Inflammatory macrophage treated with lipopolysaccharide for 1 hour (primary cell): ENCODE measurements at places on chromosomes 11 and 22.

DNA sequence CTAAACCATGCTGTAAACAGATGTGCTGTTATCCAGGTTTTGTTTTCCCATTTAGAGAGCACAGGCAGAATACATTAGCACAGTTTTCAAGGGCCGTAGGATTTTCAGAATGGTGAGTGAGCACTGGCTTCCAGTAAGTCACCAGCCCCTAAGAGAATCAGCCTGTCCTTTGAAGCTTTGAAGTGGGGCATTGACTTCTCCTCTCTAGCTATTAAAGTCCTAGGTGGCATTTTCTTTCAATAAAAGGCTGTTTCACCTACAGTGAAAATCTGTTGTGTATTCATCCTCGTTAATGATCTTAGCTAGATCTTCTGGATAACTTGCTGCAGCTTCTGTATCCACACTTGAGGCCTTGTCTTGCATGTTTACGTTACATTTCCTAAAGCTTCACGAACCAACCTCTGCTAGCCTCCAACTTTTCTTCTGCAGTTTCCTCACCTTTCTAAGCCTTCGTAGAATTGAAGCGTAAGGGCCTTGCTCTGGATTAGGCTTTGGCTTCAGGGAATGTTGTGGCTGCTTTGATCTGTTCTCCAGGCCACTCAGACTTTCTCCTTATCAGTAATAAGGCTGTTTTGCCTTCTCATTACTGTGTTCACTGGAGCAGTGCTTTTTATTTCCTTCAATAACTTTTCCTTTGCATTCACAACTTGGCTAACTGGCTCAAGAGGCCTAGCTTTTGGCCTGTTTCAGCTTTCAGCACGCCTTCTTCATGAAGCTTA is 15.5 kb downstream of the CECR2 start:
- no peak for DNase-seq

DNA sequence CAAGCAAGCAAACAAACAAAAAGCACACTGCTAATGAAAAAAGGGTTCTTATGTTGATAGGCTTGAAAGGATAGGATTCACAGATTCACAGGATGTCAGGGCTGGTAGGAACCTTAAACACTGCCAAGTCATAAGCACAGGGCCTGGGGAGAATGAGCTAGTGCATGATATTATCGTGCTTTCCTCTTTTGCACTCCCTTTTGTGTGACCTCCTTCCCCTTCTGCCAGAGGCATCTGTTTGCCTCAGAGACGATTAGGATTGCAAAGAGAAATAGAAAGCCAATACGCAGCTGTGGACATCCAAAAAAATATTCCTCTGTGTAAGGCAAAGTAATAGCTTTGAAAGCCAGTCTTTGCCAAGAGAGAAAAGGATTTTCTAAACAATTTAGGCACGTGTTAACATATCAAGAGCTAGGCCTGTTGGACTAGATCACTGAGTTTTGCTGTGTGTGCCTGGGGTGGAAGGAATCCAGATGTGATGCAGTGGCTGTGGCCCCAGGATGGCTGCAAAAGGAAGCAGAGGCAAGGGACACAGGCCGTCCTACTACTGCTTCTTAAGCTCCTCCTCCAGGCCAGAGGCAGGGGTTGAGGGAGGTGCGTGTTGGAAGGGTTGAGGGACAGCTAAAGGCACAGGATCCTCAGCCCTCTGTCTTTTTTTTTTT is 30.6 kb downstream of the MCHR1 start:
- peak; percentile 32 for DNase-seq

GRCh38 chr22:30602049-30602448 is 4.9 kb upstream of the TCN2 start:
- DNase-seq = no peak

DNA sequence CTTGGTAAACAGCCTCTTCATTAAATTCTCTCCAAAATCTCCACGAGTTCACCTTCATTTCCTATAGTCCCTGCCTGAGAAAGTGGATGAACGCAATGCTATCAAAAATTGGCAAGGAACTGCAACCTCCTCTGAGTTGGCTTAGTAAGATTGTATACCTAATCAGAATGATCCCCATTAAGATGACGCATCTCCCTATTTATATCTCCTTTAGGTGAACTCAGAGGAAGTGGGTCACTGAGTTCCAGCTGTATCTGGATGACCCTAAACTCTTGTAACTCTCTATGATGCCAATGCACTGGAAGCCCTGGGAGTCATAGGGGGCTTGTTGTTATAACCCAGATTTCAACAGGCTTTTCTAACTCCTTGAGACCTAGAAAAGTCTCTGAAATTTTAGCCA is 48.2 kb downstream of the OR10A6 start:
- no peak for DNase-seq

DNA sequence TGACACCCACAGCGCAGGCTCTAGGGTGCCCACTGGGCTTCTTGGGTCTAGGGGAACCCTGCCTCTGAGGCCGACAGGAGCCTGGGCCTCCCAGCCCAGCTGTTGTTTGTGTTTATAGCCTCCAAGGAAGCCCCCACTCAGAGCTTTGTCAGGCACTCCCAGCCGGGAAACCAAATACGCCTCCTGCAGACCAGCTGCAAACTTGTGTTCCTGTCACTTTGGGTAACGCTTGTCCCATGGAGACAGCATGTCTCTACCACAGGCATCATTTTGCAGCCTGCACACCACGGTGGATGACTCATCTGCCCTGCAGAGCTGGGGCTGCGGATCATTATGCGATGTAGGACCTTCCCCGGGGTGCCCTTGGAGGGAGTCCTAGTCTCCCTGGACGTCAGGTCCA is 40.6 kb upstream of the CRYBB3 start:
- no peak for DNase-seq

GRCh38 chr11:96863520-96863919 is 473.7 kb downstream of the JRKL start:
- no peak for DNase-seq

- DNase-seq = peak; percentile 3
Measured at GRCh38 chr11:112734207-112734606, 227.0 kb upstream of the NCAM1 start.

DNA sequence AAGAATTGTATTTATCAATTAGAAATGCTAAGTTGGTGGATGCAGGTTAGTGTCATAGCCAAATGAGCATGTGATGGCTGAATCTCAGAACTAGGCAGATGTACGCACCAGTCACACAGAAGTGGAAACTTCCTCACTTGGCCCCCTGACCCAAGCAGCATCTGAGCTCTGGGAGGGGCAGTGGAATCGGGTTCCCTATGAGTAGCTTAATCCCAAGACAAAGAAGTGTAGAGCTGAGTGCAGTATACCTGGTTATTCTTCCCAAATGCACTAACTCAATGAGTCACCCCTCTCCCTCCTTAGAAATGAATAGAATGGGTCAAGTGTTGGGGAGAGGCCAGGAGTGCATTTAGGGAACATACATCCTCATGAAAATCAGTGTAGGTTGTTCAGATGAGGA is 224.6 kb downstream of the FAT3 start:
- DNase-seq = no peak

DNA sequence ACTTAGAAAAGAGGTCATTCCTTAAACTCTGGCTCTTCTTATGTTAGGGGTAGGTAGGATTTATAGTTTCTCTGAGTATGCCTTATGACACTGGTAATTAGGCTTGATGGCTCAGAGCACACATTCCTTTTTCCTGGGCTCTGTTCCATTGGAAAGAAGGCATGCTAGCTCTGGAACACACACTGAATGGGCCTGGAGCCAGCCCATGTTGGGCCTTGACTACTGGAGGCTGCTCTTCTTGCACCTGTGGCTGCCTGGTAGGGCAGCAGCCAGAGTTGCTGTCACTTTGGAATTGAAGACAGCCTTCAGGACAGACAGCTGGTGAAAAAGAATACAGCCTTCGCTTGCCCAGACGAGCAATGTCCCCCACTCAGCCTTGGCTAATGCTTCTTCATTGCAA is 18.2 kb downstream of the MCAM start:
- DNase-seq = no peak

GRCh38 chr11:62344210-62344609 is 7.0 kb downstream of the ASRGL1 start:
- DNase-seq = peak; percentile 82

- peak; percentile 47 for DNase-seq
Measured at GRCh38 chr11:6237266-6237665, 1.6 kb upstream of the CNGA4 start.

DNA sequence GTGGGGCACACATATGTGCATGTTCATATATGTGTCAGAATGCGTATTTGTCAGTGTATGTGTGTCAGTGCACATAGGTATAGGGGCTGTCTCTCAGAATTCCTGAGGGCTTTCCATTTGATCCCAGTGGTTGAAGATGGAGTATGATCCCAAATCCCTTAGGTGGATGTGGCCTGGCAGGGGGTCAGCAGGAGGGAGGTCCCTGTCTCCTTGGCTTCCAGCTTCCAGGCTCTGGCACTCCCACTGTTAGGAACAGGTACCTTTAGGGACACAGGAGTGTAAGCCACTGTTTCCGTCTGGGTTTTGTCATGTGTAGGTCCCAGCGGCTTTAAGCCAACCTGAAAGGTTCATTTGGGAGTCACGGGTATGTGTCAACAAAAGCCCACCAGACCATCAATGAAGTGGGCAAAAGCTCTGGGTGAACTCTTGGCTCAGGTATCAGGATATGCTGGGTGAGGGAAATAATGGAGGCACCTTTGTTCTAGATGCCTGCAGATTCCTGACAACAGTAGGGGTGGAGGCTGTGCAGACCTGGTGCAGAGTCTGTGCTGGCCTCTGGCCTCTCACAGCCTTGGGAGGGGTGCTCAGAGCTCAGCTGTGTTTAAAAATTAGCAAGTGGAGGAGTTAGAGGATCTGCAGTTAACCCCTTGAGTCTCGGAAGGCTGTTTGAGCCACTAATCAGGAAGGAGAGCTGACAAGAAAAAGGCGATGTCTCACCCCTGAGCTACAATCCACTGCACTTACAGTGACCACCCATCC is 9.0 kb downstream of the KCNQ1OT1 start:
- no peak for DNase-seq

- no peak for DNase-seq
Measured at GRCh38 chr11:126723665-126724045, 276.9 kb downstream of the KIRREL3 start.

- no peak for DNase-seq
Measured at GRCh38 chr22:49649166-49650068, 178.3 kb downstream of the BRD1 start.

DNA sequence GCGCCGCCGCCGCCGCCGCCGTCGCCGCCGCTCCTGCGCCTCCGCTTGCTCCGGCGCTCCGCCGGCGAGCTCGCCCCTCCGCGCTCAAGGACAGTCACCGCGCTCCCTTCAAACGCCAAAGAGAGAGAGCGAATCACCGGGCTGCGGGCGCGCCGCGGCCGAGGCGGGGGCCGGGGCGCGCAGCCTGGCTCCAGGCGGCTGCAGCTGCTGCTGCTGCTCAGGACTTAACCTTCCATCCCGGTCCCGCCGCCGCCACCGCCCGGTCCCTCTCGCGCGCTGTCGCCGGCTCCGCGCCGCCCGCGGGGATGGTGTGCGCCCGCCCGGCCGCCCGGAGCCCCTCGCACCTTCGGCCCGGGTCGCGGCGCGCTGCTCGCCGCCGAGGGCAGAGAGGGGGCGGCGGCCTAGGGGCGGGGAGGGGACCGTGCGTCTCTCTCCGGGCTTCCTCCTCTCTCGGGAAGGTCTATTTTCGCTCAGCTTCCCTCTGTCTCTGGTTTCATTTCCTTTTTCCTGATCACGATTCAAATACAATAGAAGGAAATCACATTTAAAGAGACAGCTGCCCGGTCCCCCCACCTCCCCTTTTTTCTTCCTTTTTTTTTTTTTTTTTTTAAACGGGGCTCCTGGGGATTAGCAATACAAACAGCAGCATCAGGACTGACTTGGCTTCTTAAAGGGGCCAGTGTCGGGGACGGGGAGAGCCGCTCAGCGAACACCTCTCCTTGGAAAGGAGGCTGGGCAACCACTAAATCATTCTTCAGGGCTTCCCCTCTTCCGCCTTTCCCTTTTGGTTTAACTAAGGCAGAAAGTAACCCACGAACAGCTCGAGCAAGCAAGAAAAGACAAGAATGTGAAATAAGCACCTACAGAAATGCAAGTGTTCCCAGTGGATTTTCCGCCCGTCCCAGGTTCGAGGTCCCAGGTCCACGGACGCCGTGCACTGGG is 22.1 kb downstream of the LMO2 start:
- peak; percentile 82 for DNase-seq

- no peak for DNase-seq
Measured at GRCh38 chr11:118694771-118695170, 15.3 kb upstream of the TREH start.

DNA sequence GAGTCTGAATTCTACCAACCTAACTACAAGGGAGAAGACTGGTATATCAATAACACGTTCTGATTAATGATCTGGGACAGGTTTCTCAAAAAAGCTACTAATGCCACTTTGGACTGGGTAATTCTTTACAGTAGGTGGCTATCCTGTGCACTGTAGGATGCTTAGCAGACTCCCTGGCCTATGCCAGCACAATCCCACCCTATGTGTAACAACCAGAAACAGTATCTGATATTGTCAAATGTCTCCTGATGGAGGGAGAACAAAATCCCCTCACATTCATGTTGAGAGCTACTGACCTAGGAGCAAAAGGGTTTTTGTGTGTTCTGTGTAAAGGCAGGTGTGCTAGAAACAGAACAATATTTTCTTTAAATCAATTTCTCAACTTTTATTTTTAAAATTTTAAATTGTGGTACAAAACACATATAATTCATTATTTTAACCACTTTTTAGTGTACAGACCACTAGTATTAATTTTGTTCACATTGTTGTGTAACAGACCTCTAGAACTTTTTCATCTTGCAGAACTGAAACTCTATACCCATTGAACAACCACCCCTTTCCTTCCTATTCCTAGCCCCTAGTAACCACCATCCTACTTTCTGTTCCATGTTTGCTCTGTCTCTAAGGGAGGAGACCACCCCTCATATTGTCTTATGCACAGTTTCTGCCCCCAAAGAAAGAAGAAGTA is 2.1 kb upstream of the MS4A6A start:
- DNase-seq = no peak

DNA sequence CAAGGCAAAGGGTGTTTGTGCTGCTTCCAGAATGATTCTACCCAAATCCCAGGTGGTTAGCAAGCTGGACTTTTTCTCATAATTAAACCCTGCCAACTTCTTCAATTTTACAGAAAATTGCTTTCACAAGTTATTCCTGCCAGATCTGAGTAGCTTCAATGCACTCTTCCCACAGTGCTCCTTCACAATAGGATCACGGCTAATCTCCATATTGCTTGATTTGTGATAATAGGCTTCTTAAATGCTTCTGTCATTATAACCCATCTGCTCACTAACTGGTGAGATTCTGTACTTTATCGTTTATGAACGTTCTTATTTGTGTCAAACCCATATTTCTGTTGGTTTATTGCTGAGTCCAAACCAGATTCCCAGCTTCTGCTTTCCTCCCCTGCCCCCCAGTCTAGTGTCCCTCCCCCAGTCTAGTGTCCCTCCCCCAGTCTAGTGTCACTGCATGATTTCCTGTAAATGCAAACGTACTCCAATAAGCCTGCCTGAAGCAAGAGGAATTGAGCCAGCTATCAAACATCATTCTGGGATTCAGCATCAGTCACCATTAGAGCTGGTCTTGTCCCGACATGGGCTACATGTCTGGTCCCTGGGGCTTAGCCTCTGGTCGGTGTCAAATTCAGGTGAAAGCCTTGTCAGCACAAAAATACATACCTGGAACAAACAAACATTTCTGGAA is 14.0 kb downstream of the MMP3 start:
- DNase-seq = no peak

- DNase-seq = peak; percentile 99
Measured at GRCh38 chr11:78424334-78425270, 7.0 kb upstream of the GAB2 start.
